Body of pancreas (tissue), 4 donors: ENCODE measurements at places on chromosomes 3 and 15.

GRCh38 chr15:38810686-38811085 is 246.1 kb upstream of the RASGRP1 start:
- DNase-seq = no peak

DNA sequence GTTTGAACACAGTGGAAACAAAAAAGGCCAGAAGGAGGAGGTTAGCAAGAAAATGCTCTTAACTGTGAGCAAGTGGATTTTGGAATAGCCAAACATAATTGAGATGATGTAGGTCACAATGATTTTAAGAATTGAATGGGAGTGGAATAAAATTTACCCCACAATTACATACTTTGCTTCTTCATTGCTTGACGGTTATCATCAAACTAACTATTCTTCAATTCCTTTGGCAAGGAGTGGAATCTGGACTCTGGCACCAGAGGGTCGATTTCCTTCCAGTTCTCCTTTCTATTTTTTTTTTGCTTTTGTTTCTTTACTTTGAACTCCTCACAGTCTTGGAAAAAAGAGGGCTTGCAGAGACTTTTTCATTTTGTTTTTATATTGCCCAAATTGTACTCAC is 634.5 kb upstream of the TGFBR2 start:
- no peak for DNase-seq

DNA sequence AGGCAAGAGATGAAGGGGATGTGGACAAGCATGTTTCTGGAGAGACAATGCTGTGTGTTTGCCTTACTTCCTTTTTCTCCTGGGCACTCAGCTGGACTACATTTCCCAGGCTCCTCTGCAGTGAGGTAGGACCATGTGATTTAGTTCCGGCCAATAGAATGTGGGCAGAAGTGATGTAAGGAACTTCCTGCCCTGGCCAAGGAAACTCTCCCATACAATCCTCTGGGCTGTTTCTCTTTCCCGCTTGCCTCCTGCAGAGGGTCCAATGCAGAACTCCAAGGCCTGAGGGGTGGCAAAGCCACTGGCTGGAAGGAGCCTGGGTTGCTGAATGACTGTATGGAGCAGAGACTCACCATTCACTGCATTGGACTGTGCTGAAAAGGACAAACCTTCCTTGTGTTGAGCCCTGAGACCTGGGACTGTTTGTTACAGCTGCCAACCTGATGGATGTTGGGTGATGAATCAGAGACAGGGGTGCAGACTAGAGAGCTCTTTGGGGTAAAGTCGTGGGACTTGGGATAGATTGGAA is 82.7 kb upstream of the SLC6A6 start:
- DNase-seq = no peak

GRCh38 chr15:60544581-60545264 is 65.8 kb upstream of the ICE2 start:
- DNase-seq = no peak

- DNase-seq = peak; percentile 34
Observed at GRCh38 chr15:57509965-57510364, 81.7 kb upstream of the MYZAP start.

- DNase-seq = no peak
Observed at GRCh38 chr3:153289334-153289808, 127.3 kb downstream of the RAP2B start.

DNA sequence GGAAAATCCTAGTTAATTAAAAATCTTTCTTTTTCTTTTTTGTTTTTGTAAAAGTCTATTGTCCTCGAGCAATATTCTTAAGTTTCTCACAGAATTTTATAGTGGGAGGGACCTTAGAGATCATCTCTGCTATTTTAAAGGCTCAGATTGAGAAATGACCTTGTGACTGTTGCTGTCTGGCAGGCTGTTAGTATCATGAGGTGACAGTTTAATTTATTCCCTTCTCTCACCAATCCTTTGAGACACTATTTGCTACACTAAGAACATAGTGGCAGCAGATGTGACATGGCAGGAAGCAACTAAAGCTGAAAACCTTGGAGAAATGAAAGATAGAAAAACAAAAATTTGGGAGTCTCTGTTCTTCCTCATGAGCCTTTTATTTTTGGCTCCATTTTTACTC is 24.9 kb downstream of the APPL1 start:
- no peak for DNase-seq
